ENCODE measurements at places on chromosomes 5 and 9.

DNA sequence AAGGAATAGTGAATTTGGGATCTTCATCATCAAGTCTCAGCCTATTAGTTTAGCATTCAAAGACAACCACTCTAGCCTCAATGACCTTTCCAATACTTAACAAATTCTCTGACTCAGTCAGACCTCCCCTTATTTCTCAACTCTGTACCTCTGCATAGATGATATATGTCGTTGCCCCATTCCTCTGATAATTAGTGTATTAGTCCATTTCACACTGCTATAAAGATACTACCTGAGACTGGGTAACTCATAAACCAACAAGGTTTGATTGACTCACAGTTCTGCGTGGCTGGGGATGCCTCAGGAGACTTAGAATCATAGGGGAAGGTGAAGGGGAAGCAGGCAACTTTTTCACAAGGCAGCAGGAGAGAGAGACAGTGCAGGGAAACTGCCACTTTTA is 8.9 kb downstream of the MRPL22 start:
- no peak for DNase-seq

DNA sequence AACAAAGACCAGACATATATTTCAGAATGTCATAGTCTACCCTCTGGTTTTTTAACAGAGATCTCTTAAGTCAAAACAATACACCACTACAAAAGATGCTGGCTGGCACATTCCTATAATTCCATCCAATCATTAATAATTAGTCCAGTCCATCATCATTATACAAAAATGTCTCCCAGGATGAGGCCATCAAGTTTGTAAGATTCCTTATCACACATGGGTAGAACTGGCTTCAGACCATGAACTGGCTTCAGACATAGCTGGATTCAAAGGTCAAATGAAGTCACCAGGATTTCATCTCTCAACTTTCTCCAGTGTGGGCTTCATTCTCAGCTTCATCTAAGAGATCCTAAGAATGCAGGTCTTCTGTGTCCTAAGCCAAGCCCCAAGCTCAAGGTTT is 147.1 kb downstream of the ENC1 start:
- DNase-seq, result no peak

- no peak for DNase-seq
Measured at GRCh38 chr9:6676254-6676921, 30.9 kb upstream of the GLDC start.

DNA sequence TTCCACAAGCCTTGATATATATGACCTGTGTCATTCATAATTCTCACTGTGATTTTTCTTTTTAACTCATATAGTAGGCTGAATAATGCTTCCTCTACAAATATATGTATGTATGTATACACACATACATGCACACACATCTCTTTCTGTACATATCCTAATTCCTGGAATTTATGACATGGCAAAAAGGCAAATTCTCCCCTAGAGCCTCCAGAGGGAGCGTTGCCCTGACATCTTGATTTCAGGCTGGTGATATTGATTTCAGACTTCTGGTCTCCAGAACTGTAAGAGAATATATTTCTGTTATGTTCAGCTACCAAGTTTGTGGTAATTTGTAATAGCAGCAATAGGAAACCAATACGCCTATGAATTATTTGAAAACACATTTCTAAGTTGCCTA is 166.6 kb upstream of the GAS1 start:
- no peak for DNase-seq

GRCh38 chr5:16687898-16688297 is 71.1 kb upstream of the RETREG1 start:
- DNase-seq, result no peak

DNA sequence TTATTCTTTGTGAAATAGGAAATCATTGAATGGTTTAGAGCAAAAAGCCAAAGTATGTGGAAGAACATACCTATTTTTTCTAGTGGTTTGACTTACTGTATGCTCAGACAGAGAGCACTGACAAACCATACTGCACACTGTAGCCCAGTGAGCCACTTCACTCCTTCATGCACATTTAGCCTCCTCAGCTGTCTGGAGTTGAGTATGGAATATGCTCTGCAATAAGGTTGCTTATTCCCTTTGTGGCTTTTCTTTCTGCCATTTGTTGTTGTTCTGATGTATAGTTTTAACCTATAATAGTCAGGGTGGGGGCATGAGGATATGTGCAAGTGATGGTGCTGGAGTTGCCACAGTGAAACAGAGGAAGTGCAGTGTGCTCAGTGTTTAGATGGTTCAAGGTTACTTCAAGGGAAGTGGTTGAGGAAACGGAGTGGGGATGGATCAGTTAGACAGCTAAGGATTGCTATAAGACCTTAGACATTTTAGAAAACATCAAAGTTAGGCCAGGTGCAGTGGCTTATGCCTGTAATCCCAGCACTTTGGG is 100.7 kb downstream of the CDC42SE2 start:
- DNase-seq, result no peak

DNA sequence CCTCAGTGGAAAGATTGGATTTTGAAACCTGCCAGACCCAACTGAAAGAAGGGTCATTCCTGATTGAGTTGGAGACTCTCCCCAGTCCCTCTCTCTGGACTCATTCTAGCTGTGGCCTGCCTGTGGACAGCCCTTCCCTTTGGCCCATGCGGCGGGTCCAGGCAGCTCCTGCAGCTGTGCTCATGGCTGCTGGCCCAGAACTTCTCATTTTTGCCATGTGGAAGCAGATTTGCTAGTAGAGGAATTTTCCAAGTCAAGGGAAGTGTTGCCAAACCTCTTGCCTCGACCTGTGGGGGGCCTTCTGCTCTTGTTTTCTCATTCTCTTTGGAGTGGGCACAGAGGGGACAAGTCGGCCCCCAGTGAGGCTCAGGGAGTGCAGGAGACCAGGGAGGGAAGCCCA is 89.2 kb downstream of the ANKRD33B start:
- DNase-seq, result no peak

- no peak for DNase-seq
Measured at GRCh38 chr9:136610426-136610825, 52.3 kb upstream of the EGFL7 start.

- no peak for DNase-seq
Measured at GRCh38 chr9:80560976-80561375, 989.2 kb downstream of the TLE4 start.

- no peak for DNase-seq
Measured at GRCh38 chr9:3848445-3849114, 322.8 kb upstream of the RFX3 start.

DNA sequence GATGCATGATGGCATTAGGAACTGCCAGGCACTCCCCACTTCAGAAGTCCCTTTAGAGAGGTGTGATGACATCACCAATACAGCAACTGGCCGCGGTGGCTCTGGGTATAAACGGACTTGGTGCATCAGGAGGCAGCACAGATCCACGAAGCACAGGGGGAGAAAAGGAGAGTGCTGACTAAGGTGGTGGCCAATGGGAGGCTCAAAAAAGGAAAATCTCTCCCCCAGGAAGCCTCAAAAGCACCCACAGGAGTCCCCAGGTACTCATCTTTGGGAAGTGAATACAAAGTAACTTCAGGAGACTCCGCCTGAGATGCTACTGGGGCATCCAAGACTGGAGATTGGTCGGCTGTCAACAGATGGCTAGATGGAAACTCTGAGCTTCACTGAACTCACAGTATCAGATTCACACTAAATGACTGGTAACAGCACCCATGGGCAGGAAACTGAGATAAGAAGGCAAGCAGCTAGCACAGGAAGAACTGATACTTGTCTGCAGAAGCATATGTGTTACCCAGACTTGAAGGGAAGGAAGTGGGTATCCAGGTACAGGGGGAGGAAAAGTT is 7.6 kb downstream of the TTC39B start:
- DNase-seq, result no peak

DNA sequence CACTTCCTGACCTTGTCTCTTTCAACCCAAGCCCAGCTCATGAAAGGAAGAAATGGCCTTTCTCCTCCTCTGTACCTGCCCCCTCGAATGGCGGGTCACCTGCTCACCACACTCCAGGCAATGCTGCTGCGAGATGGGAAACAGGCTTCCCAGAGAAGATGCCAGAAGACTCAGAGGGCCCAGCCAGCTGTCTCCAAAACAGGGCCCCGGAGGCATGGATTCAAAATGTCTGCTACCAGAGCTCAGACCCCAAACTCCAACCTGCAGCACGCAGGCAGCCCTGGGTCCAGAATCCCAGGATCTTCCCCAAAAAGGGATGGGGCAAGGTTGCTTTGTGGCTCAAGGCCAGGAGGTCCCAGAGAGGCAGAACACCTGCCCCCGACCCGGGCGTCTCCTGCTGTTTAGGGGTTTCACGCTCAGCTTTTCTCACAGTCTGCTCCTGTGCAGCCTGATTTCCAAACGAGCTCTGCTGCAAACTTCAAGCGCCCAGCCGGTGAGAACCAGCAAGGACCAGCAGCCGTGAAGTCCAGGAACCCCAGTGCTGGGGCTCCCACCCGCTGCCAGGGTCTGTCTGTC is 42.5 kb downstream of the VAV2 start:
- no peak for DNase-seq

DNA sequence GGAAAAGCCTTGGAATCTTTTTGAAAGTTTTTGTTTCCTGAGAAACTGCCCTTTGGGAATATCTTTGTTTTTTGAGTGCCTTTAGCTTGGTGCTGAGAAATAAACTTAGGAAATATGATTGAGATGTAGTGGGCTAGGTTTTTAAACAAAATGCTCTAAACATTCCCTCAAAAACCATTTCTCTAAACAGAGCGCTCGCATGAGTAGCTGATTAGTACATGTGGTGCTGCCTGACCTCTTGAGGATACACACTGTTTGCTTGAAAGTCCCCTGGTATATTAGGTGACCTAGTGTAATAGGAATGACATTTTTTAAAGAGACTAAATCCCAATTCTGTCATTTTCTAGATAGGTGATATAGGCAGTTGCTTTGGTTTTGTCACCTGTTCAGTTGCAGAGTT is 132.3 kb downstream of the ADAMTSL1 start:
- no peak for DNase-seq

- no peak for DNase-seq
Measured at GRCh38 chr9:125587819-125588460, 119.1 kb downstream of the MAPKAP1 start.

DNA sequence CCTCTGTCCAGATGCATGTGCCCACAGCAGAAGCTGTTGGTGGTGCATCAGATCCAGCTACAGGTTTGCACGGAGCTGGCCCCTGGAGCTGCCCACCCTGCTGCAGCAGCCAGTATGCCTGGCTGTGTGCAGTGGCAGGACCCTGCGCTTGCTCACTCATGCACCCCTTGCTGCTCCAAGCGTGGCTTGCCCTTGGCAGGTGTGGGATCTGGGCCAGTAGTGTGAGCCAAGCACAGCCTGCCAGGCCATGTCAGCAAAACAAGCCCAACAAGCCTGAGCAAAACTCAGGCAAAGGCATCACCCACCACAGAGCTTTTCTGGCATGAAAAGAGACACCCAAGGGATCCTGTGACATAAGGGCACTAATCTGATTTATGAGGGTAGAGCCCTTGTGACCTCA is 18.3 kb upstream of the ECPAS start:
- no peak for DNase-seq

DNA sequence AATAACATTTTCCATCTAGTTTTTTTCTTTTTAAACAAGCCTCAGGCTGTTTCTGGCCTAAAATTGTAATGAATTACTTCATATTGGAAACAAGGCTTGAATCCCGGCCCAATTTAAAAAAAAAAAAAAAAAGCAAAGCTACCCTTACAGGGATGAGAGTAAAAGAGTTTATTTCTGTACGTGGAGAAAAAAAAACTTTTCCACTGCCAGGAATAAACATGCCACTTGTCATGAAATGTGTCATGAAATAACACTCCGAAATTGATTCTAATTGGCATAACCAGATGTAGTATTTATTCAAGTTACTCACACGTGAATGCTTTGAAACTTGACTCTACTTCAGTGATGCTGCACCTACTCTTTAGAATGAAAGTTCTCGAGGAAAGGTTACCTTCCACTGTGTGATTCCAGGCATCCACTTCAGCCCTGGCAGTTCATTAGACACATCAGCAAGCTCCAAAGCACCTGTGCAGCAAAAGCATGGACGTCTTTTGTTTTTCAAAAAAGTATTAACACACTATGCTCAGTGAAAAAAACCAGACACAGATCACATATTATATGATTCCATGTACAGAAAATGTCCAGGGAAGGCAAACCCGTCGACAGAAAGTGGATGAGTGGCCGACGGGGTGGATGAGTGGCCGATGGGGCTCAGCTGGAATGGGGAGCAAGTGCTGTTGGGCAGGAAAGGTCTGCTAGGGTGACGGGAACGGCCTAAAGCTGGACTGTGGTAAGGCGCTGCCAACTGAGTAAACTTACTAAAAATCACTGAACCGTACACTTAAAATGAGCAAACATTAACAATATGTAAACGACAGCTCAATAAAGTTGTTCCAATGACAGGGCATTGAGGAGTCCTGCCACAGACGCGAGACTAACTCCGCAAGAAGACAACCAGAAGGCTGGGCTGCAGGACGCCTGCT is 21.2 kb downstream of the NSUN2 start:
- no peak for DNase-seq

DNA sequence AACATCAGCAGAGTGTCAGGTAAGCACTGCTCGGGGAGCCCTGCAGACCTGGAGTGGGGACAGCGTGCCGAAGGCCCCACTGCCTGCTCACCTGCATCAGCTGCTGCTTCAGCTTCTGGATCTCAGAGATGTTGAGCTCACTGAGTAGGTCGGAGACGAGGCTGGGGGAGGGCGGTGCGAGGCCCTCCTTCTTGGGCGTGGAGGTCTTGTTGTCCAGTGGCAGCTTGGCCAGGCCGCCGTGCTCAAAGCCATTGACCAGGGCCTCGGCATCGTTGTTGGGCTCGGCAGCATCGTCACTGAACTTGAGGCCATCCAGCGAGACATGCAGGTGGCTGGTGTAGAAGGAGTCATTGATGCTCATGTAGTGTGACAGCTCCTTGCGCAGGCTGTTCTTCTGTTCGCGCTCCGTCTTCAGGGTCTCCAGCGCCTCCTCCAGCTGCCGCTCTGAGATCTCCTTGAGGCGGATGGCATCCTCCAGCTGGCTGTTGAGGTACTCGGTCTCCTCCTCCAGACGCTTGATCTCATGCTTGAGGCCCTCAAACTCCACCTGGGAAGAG is 44.3 kb downstream of the BICD2 start:
- DNase-seq, result no peak

- no peak for DNase-seq
Measured at GRCh38 chr5:68542207-68542606, 326.7 kb downstream of the PIK3R1 start.

Measured in AG04449 (cell line).